ENCODE measurements at places on chromosomes 16 and 17.

- no peak for DNase-seq
Observed at GRCh38 chr16:3771513-3771912, 54.2 kb upstream of the TRAP1 start.

- no peak for DNase-seq
Observed at GRCh38 chr16:86480444-86480843, 29.9 kb upstream of the FOXF1 start.

DNA sequence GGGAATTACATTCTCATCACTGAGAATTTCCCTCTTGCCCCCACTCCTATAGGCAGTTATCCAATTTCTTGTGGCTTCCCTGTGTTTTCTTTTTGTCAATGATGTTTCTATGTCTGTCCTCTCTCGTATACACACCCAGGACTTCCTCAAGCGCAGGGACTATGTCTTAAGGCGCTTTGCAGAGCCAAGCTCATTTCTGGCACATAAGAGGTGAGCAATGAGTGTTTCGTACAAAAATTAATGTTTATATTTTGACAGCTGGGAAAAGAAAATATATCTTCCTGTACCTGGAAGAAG is 947 bp downstream of the DDX42 start:
- no peak for DNase-seq

DNA sequence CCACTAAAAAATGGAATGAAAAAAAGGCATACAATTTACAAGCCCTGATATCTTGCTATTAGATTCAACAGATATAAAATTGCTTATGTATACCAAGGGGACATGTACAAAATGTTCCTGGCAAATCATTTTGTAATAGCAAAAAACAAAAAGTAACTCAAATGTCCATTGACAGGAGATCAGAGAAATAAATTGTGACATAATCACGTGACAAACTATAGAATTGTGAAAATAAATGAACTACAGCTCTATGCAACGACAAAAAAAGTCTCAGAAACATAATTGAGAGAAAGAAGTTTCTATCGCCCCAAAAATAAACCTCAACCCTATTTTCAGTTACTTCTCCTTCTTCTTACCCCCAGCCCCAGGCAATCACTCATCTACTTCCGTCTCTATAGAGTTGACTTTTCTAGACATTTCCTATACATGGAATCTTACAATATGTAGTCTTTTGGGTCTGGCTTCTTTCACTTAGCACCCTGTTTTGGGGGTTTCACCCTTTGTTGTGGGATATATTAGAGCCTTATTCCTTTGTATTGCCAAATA is 12.1 kb upstream of the ACE start:
- DNase-seq = no peak

GRCh38 chr17:7293816-7294613 is 424 bp downstream of the YBX2 start:
- DNase-seq = no peak

- DNase-seq = no peak
Observed at GRCh38 chr16:86424398-86424797, 85.9 kb upstream of the FOXF1 start.

- no peak for DNase-seq
Observed at GRCh38 chr16:10333321-10334032, 52.4 kb upstream of the ATF7IP2 start.

GRCh38 chr16:51041546-51041945 is 109.5 kb downstream of the SALL1 start:
- no peak for DNase-seq

GRCh38 chr17:70629902-70630301 is 460.6 kb downstream of the KCNJ2 start:
- DNase-seq = no peak

GRCh38 chr17:27264068-27264812 is 29.7 kb upstream of the WSB1 start:
- DNase-seq = no peak

DNA sequence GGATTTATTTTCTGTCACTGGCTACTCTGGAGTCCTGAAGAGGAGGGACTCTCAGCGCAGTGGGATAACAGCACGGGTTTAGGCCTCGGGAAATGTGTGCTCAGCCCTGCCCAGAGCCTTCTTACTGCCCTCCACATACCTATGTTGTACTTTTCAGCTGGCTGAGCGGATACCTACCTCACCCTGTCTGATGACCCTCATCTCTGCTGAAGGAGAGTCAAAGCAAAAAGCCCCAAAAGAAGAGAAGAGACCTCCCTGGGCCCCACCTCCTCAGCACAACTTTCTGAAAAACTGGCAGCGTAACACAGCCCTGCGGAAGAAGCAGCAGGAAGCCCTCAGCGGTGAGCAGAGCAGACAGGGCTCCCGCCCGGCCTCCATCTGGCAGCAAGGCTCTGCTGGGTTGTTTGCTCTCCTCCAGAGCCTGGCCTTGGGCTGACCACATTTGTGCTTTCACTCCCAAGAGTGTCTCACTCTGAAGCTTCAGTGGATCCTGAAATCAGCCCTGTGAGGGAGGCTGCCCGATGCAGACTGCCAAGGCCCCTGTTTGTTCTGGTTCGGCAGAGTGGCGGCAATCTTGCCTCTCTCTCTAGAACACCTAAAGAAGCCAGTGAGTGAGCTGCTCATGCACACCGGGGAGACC is 10.3 kb downstream of the MYCBPAP start:
- no peak for DNase-seq

DNA sequence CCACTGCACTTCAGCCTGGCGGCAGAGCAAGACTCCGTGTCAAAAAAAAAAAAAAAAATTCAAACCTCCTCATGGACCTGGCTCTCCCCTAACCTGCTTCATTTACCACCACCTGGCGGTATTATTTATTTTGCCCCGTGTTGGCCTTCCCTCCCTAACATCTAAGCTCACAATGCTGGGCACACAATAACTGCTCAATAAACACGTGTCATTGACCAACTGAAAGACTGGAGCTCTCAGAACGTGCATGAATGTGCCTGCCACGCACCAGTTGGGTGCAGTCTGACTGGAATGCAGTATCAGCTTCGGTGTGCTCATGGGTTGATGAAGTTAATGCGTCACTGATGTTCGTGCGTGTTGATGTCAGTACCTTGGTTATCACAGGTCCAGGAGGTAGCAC is 64.4 kb upstream of the CDC42EP4 start:
- no peak for DNase-seq

GRCh38 chr17:45162025-45162687 is 481 bp downstream of the HEXIM2 start:
- DNase-seq = no peak

- DNase-seq = peak; percentile 18
Observed at GRCh38 chr16:8962393-8963009, 1.2 kb downstream of the USP7 start.

DNA sequence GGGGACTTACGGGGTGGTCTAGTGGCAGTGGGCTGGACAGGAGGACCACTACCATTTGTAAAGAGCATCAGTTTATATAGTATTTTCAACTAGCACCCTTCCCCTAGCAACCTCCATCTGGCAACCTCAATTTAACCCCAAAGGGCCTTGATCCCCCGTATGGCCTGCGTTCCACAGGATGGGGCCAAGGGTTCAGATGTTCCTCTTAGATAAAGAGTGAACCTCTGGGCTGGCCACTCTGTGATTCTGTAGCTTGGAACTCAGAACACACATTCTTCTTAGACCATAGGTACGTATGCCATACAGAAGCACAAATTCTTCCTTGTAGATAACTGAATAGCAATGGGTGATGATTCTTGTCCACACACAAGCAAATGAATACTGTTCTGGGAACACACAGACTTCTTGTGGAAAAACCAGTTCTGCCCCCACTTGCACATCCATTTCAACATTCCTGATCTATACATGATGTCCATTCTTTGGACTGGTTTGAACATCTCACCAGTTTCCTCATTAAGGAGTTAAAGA is 1.9 kb upstream of the GGA2 start:
- DNase-seq = no peak

- no peak for DNase-seq
Observed at GRCh38 chr16:86214326-86215232, 295.7 kb upstream of the FOXF1 start.

- DNase-seq = no peak
Observed at GRCh38 chr16:76976101-76976500, 214.9 kb upstream of the MON1B start.

GRCh38 chr16:59039066-59039720 is 305.1 kb upstream of the GOT2 start:
- DNase-seq = no peak

DNA sequence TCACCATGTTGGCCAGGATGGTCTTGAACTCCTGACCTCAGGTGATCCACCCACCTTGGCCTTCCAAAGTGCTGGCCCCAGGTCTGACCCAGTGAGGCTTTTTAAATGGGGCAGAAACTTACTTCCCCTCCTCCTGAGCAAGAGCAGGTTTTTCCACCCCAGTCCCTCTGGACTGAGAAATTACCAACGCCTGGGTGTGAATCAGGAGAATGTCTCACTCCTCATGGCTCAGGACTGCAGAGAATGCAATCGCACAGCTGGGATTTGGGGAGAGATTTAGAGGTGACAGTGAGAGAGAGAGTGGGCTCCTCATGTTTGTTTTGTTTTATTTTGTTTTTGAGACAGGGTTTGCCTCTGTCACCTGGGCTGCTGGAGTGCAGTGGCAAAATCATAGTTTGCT is 203.6 kb downstream of the RAB11FIP4 start:
- DNase-seq = no peak

GRCh38 chr16:56814537-56815432 is 50.2 kb upstream of the SLC12A3 start:
- DNase-seq = no peak

DNA sequence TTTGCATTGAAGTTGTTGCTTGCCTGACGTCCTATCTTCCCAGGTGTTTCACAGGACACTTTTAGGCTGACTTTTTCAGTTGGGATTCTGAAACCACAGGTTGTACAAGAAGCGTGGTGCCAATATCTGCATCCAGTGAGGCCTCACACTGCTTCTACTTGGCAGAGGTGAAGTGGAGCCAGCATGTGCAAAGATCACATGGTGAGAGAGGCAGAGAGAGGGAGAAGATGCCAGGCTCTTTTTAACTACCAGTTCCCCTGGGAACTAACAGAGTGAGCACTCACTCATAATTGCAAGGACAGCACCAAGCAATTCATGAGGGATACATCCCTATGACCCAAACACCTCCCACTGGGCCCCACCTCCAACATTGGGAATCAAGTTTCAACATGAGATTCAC is 5.8 kb upstream of the ABCA6 start:
- no peak for DNase-seq

- no peak for DNase-seq
Observed at GRCh38 chr16:64585367-64585766, 536.5 kb downstream of the CDH11 start.

DNA sequence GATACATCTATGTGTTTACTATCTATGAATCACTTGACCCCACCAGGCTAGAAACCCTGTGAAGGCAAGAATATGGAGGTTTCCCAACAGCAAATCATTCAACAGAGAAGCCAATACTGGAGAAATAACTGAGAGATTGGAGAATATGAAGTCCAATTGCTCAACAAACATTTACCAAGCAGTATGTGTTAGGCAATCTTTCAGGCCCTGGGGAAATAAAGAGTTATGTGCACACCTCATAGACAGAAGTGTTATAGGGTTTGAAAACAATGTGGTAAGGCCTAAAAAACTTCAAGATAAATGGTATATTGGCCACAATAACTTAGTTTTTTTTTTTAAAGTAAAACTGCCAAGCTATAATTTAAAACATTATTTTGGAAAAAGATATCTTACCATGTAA is 1245.8 kb downstream of the CDH11 start:
- DNase-seq = no peak

Measured in stimulated activated CD8-positive, alpha-beta memory T cell treated with anti-CD3 and anti-CD28 coated beads, Interleukin-2, amount 100 ng/mL, for 1 hour (primary cell).